ENCODE measurements at places on chromosomes 1 and 21. TPM values are rescaled to one million over a fixed set of nuclear protein-coding genes. Genes with fewer than 3 reads are reported as not detected.

GRCh38 chr1:107933736-107934135 is 31.2 kb downstream of the VAV3 start:
- no peak for DNase-seq

The RNF186 gene
- total RNA-seq = not detected

GRCh38 chr1:61294930-61295329 is 212.6 kb downstream of the NFIA start:
- DNase-seq = no peak

The TENT5C gene
- total RNA-seq = 4.5 TPM

GRCh38 chr1:191490303-191490702 is 668.0 kb upstream of the RGS18 start:
- DNase-seq = no peak

Measured in M059J (cell line).